H7 (cell line): ENCODE measurements at places on chromosomes 2 and 18.
A peak's percentile ranks its signal among the peaks of the same experiment; 100 is the strongest.

DNA sequence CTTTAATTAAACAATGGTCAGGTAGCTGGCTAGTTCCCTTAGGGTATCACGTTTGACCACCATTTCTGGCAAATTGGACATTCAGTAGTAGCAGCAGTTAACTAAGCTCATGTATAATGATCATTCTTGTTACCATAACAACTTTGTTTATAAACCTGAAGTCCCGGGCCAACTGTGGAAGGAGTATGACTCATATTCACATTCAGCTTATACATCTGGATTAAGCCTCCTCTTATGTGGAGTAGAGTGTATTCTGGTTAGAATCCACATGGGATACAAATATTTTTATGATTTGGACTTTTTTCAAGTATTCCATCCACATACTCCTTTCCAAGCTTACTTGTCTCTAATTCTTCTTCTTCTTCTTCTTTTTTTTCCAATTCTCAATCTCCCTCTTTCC, 70.3 kb upstream of the ZSWIM2 start:
- DNase-seq = no peak

GRCh38 chr2:108920686-108921085, 68.3 kb downstream of the EDAR start:
- peak; percentile 24 for DNase-seq

DNA sequence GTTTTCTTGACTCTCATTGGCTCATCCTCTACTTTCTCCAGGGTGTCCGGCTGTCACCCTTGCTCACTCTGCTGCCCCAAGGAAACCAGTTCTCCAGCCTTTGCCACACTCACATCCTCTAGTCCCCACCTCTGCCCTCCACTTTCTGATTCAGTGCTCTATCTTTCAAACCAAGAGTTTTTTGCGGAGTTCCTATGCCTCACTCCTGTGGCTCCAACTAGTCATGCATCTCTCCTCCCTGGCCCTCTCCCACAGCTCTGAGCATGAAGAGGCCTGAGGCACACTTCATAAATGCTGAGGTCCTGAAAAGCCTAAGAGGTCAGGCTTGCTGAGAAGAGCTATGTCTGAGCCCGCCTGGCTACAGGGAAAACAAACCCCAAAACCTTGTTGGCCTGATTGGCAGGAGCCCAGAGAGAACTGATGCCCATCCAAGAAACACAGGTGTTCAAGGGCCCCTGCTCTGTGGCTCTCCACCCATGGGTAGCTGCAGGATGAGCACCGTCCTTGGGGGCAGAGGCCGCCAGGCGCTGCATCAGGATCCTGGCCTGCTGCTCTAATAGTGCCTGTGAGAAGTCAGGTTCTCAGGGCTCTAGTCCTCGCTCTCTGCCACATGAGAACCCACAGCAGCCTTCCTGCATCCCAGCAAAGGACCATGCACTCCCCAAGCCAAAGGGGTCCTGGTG, 42.1 kb downstream of the HS1BP3 start:
- DNase-seq = no peak

DNA sequence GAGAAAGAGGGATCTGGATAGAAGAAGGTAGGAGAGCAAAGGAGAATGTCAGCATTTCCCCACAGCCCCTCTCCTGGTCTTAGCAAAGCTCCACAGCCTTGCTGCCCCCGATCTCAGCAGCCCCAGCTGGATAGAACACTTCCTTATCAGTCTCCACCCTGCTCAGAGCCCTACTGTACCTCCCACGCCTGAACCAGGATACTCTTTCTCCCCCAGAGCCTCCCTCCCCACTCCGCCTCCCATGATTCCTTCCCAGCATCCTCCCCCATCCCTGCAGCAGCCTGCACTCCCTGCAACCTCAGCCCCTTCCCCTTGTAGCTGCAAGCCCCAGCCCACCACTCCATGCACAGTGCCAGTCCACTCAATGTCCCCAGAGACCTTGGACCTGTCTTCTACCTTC, 25.8 kb downstream of the PLB1 start:
- no peak for DNase-seq

GRCh38 chr2:141015341-141016047, 1115.3 kb downstream of the LRP1B start:
- no peak for DNase-seq

- no peak for DNase-seq
Observed at GRCh38 chr18:63422864-63423304, 608 bp upstream of the VPS4B start.

DNA sequence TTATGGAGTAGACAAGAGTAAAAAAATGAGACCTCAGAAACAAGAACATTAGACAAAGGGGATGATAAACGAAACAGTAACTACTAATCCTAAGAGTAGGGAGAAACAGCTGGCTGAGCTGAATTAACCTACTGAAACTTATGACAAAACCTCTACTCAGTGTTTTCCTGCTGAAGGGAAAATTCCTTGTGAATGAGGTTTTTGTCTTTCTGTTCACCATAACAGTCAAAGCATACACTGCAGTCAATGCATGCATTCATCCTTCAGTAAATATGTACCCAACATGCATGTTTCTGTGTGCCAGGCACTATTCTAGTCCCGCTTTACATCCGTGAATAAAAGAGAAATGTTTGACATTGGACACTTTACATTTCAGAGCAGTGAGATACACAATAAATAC, 805.6 kb upstream of the KLHL29 start:
- no peak for DNase-seq

DNA sequence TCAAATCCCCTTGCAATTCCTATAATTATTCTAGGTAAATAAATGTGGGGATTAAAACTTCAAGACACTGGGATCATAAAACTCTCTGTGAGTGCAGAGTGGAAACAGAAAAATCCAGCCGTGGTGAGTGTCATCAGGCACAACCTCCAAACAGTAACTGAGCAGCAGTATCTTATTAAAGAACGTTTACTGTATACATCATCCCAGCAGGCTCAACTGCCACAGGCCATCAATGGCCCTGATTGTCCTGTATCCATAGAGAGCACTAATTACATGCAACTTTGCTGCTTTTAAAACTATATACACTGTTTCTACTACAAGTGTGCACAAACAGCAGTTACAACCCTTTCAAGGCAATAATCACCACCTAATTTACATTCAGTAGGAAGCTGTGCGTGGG, 23.9 kb downstream of the GAREM1 start:
- no peak for DNase-seq

GRCh38 chr2:204306667-204307066, 238.6 kb upstream of the PARD3B start:
- DNase-seq = no peak

- DNase-seq = no peak
Observed at GRCh38 chr2:20977520-20978180, 66.2 kb downstream of the APOB start.

DNA sequence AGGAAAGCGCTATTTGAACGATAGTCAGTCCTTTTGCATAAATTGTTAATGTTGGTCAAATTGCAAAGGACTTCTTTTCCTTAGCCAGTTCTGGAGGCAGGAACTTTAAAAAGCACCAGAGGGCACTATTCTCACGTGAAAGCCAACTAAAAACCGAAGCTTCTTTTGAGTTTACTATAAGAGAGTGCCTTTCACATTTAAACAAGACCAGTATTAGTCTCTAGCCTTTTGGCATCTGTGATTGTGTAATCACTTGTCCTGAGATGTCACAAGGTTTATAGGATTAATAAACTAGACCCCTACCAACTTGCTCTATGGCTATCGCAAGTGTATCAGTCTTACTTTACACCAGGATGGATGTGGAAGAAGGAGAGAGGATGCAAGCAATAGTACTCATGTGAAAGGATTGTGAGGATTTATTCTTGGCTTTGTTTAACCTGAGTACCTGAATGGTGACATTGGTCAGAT, 14.4 kb upstream of the STAT4 start:
- DNase-seq = peak; percentile 16

DNA sequence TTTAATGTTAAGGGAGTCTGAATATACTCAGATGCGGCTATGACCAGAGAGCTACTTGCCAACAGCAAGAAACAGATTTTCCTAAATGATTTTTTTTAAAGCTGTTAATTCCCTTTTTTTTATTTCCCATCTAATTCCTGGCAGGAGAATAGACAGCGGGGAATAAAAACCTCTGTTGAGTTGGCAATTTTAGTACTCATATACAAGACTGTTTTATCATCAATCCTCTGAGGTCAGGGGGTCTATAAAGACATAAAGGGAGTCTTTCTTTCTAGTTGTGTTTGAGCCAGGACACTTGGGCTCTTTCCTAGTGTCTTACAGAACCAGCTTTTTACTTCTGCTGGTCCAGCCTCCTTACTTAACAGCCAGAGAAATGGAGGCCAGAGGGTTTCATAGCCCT, 29.4 kb downstream of the MAIP1 start:
- DNase-seq = no peak

GRCh38 chr2:46008091-46008870, 288.9 kb upstream of the EPAS1 start:
- no peak for DNase-seq
